Activated CD8-positive, alpha-beta T cell treated with anti-CD3 and anti-CD28 coated beads for 36 hours (primary cell): ENCODE measurements at places on chromosomes 2 and 18.

GRCh38 chr18:60693426-60693825 is 320.9 kb upstream of the MC4R start:
- no peak for DNase-seq

- DNase-seq = peak; percentile 17
Observed at GRCh38 chr18:68714366-68714711, 569 bp downstream of the TMX3 start.

- DNase-seq = no peak
Observed at GRCh38 chr2:66509326-66509811, 74.4 kb downstream of the MEIS1 start.

- DNase-seq = no peak
Observed at GRCh38 chr2:64477979-64478378, 24.0 kb downstream of the LGALSL start.

- no peak for DNase-seq
Observed at GRCh38 chr2:128958241-128958640, 639.6 kb upstream of the HS6ST1 start.

DNA sequence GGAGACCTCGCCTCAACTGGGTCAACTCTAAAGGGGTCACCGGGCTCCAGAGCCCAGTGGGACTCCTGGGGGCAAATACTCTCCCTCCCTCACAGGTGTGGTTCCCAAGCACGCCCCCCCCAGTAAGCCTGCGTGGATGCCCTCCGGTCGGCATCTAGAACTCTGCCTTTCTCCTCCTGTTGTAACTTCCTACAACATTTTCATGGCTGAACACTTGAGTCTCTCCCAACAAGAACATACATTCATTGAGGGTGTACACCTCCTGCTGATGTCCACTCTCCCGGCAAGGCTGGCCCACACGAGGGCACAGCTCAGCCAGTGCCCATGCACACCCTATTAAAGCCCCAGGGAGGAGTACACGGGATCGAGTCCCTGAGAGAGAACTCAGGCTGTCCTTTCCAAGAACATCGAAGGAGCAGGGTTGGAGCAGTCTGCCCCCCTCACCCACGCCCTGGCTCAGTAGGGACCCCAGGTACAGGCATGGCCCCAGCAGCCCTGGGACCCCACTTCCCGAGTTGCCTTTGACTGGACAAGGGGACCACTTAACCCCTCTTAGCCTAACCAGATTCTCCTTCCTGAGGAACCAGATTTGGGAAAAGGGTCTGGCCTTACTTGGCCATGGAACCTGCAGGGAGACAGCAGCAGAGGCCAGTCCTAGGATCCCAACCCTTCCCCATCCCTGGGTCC is 37.4 kb downstream of the FAM178B start:
- no peak for DNase-seq

DNA sequence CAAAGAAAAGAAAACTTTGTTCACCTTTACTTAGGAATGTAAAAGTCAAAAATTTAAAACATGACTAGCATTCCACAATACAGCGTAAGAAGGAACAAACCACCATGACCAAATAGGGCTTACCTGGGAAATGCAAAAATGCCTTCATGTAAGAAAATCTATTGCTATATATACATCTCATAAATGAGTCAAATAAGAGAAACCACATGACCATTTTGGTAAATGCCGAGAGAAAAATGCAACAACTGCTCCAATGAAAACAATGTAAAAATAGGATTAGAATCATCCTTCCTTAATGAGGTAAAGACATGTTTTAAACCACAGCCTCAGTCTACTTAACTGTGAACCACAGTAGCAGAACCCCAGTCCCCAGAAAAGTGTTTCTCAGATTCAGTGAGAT is 49.4 kb downstream of the TGOLN2 start:
- no peak for DNase-seq

GRCh38 chr2:184765112-184765895 is 167.0 kb downstream of the ZNF804A start:
- DNase-seq = no peak

- DNase-seq = no peak
Observed at GRCh38 chr18:22609642-22610041, 191.9 kb upstream of the CTAGE1 start.

DNA sequence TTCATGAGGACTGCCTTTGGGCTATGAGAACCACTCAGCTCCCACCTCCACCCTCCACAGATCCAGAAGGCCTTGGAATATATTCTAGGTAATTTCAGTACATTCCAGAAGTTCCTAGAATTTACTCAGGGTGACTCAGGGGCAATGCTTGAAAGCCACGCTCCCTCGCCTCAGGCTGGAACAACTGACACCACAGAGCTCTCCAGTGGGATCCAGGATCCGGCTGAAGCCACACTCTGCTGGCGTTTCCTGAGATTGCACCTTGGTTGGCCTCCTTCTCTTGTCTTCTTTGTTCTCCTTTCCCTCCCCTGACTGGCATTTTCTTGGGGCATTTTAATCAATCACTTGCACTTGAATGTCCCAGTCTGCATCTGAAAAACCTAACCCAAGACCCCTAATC is 92.6 kb upstream of the KCNE4 start:
- DNase-seq = no peak

GRCh38 chr2:164514491-164514890 is 106.8 kb downstream of the GRB14 start:
- DNase-seq = no peak

DNA sequence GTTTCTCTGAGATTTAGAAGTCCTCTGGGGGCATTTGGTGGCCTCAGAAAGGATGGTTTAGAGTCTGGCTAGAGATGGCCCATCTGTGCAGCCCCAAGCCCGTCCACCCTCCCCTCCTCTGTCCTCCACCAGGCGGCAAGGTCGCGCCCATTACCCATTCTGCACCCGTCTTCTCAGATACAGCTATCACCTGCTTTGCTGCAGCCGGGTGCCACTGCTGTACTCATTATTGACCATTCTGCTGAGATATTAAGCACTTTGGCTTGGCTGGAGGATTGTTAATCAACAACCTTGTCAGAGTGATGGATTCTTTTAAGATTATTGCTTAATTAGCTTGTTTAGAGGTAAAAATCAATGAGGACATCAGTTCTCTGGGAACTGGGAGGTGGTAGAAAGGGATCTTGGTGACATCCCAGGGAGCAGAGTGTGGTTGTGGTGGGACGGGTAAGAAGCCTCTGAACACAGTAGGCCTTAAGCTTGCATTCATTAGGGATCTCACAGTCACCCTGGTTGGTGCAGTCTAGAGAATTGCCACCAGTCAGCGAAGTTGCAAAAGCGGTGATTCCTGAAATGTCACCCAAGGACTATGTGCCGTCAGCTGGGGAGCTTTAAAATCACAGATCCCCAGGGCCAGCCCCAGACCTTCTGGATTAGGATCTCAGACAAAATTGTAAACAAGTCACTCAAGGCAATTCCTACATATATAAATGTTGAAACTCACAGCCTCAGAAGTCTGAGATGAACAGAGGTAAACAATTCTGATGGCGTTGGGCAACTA is 90.9 kb downstream of the CAPN13 start:
- no peak for DNase-seq

DNA sequence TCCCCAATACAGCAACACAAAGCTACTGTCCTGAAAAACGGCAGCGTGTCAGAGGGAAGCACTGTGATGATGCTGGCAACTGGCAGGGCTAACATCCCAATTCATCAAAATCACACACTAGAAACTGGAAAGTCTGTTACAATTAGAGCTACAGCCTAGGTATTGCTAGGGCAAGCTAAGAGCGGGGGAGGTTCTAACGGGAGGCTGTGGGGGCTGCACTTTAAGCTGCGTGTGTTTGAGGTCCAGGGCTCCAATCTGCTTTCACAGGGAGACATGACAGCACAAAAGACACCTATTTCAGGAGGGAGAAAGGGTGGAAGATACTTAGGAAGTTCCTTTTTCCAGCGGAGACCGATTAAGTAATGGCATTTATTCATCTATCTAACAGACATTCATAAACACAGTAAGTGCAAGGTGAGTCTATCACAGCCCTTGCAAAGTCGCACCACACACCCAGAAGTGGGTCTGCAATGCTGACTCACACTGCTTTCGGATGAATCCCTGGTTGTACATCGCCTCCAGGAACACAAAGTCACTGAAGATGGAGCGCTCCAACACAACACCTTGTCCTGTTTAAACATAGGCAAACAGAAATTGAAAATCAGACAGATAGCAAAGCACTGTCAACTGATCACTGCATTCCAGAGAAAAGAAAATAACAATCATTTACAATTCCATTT is 6.9 kb downstream of the NDUFA10 start:
- DNase-seq = no peak

DNA sequence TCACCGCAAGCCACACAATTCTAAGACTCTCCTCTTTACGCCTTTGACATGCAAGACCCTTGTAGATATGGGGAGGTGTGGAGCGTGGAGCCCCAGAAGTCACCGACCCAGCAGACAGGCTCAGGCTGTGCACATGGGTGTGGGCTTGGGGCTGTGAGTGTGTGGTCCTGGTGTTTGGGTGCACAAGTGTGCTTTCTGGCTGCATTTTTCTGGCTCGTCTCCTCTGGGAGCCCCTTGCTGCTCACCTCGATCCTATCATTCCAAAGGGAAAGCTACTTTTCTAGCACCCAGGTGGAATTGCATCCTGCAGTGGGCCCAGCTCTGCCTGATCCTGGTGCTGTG is 143.0 kb downstream of the ACOXL start:
- DNase-seq = no peak

DNA sequence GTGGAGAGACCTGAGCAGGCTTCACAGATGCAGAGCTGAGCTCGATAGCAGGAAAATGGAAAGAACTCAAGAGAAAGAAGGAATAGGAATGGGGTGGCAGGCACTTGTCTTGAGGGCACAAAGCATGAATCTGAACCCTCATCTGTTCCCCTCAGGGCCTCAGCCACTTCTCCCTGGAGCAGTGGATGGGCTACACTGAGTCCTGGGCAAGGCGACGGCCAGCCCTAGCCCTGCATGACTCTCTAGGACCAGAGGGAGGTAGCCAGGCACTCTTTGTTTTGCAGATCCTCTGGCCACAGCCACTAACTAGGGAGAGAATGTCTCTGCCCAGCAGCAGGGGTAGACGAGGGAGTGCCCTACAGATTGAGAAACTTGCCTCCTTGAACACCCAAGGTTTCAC is 3.4 kb upstream of the TEX51 start:
- DNase-seq = no peak

- DNase-seq = no peak
Observed at GRCh38 chr2:209763106-209763505, 8.5 kb upstream of the UNC80 start.

DNA sequence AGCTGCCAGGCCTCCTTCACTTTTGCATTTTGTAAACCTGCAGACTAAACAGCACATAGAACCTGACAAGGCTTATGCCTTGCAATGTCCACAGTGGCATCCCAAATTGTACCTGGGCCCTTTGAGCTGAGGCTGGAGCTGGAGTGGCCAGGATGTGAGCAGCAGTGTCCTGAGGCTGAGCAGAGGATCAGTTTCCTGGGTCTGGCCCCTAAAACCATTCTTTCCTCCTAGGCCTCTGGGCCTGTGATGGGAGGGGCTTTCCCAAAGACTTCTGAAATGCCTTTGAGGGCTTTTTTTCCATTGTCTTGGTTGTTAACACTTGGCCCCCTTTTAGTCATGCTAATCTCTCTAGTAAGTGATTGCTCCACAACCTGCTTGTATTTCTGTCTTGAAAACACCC is 32.8 kb downstream of the FSIP2 start:
- DNase-seq = peak; percentile 5

DNA sequence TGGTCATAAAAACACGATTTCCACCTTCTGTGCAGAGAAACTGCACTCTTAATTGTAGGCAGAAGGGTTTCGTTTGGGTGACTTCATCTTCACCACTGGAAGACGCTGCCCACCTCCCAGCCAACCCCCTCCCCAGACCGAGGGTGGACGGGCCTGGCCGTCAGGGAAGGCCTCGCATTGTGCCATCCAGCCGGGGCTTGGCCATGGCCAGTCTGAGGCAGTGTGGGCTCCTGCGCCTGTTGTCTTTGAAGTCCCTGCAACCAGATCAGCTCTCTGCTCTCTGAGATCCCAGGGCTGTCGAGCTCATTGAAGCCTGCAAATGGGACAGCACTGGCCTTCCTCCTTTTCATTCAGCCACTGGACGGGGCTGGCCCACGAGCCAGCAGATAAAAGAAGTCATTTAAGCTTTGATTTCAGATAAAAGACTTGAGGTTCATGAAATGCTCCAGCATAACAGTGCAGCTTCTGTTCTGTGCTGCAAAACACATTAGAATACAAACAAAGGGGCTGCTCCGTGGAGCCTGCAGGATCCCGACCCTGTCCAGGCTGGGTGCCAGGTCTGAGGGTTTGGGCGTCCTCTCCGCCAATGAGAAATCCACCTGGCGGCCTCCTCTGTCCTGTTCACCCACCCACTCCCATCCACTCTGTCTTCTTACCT is 253.5 kb downstream of the LDLRAD4 start:
- no peak for DNase-seq

DNA sequence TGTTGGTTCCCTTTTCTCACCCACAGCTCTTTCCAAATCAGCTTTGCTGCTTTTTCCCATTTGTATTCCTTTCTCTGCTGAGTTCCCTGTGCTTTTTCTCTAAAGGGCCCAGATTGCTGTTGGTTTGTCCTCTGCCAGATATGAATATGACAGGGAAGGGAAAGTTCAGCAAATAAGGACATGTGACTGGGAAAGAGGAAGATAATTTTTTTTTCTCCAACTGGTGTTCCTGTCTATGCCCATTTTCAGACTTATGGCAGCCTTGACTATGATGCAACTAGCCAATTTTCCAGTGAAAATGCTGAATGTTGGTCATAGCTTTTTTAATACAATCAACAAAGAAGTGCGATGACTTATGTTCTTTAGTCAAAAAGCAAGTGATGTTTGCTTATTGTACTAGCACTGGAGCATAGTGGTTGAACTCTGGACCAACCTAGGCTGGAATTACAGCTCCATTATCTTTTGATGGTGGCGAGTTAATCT is 7.7 kb downstream of the MDH1 start:
- DNase-seq = no peak

DNA sequence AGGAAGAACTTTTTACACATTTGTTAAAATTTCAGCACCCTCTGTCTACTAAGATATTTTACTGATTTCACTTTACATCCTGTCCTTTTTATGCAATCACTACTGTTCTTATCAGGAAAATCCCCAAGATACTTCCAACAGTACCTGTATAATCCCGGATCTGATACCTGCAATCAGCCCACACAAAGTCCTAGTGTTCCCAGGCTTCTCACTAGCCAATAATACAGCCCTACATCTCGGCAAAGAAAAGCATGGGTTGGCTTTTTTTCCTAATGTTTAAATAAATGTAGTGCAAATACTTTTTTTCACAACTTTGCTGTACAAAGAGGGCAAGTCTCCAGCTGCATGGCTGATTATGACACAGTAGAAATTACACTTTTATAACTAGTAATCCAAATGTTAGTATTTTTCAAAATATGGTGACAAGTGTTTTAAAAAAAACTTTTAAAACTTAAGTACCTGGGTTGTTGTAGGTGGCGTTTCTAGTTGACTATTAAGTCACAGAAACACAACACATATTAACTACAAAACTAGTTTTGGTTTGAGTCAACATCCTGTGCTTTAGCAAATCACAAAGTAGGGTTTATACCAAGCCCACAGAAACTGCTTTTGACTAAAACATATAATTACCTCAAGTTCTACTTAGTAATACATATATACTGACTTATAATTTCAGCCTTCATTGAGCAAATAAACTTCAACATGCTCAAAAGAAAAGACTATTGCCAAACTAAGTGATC is 19.5 kb downstream of the CNOT11 start:
- no peak for DNase-seq

GRCh38 chr2:101440127-101440738 is 34.7 kb downstream of the RFX8 start:
- no peak for DNase-seq
